ENCODE measurements at places on chromosomes 5 and 9.

GRCh38 chr5:173789031-173789920, 98.9 kb upstream of the CPEB4 start:
- DNase-seq = no peak

GRCh38 chr9:106929471-106930177, 66.7 kb downstream of the ZNF462 start:
- DNase-seq = no peak

GRCh38 chr9:33114746-33115145, 38.3 kb upstream of the SMU1 start:
- no peak for DNase-seq

DNA sequence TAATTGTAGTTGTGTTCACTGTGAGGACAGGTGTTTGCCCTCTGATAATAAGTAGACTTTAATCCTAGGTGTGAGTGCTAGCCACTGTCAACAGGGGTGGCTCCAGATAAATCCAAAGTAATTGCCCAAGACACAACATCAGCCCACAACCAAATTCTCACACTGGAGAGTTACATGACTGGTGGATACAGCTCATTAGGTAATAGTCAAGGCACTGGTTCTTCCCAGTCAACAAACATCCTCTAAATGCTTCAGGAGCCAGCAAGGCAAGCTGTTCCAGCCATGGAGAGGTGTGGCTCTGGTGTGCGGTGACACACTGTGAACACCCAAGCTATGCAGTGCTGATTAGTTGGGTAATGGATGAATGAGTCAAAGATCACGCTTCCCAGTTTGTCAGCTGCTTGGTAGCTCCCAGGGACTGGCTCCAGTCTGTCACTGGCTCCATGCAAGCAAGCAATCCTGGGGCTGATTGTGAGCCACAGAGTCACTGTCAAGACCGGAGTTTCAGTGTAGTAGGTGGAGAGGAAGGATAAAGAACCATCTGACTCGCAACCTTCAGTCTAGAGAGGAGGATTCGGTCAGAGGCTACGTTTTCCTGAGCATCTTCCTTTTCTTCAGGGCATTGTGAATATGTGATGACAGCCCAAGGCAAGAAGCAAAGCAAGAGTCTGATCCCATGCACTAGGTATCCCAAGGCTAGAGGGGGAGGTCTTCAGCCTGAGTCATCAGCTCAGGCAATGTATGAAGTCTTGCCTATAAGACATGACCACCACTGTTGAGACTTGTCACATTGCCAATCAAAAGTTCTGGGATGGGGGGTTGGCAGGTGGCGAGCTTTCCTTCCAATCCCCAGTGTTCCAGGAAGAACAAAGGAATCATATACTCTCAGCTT, 63.1 kb downstream of the UGCG start:
- no peak for DNase-seq

DNA sequence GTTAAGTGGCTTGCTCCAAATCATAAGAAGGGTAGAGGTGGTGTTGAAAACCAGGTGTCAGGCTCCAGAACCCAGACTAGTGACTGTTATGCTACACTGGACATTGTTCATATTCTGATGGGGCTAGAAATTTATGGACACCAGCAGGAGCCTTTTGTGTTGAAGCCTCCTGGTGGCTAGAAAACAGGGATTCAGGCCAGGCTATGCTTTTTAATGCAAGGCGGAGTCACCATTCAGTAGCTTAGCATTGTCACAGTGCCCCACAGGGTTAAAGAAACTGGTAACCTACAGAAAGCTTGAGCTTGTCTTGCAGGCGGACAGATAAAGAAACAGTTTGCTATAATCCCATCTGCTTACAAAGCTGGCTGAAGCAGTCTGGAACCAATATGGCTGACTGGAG, 23.0 kb upstream of the GOLM1 start:
- DNase-seq = no peak

DNA sequence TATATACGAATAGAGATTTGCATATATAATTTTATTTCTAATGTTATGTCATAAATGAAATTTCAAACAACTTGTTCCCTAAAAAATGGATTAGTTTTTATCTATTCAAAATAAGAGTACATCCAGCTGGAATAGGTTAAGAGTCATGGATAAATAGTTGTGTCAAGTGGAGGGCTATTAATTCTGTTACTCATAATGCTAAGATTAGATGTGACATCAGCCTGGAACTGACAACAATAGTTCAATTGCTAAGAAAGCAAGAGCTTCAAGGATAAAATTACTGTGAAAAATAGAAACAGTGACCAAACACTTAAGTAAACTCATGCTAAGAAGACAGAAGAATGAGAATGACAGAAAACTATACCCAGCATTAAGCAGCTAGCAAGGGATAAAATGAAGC, 92.2 kb upstream of the CDH9 start:
- DNase-seq = no peak
